ENCODE measurements at places on chromosomes 4 and X.

- DNase-seq, result no peak
These were observed 45.6 kb upstream of the BOD1L1 start for GRCh38 chr4:13673167-13673566.

DNA sequence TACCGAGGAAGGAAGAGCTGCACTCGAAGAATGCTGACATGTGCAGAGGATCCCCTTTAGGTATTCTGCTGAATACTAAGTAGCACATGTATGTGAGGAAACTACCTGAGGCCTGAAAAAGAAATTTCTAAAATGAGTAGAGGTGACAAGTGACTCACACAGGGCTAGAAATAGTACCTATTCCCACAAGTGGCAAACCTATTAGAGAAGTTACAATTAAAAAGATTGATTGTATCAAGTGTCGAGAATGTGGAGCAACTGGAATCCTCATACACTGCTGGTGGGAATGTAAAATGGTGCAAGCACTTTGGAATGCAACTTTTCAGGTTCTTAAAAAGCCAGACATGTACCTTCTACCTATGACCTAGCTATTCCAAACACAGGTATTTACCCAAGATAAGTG is 47.4 kb downstream of the CCSER1 start:
- no peak for DNase-seq

DNA sequence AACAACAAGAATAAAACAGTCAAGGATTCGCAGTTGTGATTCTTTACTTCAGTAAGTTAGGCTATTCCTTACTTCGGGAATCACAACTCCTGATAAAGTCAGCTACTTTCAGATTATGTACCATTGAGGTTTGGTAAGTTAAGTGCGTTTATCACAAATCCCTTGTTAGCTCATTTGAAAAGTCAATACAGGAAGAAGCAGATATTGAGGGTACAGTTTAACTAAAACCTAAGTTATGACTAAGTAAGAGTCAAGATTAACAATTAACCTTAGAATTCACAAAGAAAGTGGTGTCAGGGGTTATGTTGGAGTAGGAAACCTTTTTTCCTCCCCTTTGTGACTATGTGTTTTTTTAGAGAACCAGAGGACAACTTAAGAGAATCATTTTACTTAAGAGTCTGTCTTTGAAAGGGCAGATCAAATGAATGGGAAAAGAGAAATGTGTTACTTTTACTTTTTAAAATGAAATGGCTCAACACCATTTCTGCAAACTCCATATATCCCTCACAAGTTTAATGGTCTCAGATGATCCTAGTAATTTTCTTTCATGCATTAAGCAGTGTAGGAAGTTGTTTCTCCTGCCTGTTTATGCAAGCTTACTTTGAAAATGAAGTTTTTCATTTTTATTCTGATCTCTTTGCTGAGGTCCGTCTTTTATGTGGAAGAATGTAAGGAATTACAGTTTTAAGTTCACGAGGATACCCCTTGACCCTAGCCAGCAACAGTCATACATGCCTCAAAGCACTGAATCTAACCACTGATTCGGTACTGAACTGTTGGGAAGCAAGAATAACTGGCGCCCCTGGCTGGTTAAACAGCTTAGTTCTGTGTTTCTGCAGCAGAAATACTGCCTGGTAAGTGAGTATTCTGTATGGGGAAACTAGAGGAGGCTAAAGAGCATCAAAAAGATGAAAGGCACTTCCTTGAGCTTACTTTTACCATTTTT is 211.7 kb downstream of the SLC4A4 start:
- DNase-seq, result peak; percentile 37

- DNase-seq, result peak; percentile 60
These were observed at the start of gene LRPAP1 for GRCh38 chr4:3531879-3532750. LRPAP1 (minus strand) TSS chr4:3532422; CDS start chr4:3532412, 10 bp downstream.

DNA sequence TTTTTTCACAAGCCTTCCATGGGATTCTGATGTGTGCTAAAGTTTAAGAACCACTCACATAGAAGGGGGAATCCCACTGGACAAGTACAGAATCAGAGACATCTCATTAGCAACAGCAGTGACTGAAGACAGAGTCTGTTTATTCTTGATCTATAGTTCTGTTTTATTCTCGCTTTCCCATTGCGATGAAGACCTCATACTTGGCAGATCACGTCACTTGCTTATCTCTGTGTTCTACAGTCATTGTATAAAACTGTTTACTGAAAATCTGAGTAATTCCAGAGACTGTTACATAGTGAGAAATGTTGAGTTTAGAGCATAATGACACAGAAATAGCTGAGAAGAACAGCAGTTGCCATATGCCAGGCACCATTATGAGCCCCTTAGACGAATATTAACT is 185.5 kb downstream of the PTTG2 start:
- peak; percentile 89 for DNase-seq

DNA sequence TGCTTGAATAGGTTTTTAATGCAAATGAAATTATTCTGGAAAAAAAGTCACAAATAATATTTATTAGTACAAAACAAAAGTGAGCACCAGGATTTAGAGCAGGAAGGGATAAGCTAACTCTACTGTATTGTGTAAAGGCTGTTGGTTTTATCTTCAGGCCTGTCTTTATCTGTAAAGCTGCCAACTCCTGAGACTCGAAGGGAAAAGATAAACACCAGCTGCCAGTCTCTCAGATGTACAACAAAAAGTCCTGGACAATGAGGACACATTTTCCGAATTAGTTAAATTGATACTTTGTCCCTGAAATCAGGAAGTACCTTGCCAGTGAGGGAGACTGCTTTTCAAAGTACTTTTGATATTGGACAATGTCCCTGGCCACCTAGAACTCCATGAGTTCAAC is 8.8 kb downstream of the DDX60 start:
- no peak for DNase-seq

DNA sequence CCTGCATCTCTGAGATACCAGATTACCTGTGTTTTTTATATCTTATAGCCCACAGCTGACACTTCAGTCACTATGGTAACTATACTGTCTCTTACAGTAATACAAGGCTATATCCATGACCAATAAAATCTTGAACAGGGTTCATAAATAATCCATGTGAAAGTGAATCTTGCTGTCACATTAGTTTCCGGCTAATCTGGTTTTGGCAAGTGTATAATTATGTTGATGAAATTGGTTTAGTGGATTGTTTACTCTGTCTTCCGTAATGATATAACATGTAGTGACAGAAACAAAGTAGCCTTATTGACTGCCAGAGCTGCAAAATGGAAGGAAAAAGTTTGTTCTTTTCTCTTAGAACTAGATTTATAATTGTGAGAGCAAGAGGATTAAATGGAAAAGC is 686.6 kb upstream of the PABPC4L start:
- no peak for DNase-seq

DNA sequence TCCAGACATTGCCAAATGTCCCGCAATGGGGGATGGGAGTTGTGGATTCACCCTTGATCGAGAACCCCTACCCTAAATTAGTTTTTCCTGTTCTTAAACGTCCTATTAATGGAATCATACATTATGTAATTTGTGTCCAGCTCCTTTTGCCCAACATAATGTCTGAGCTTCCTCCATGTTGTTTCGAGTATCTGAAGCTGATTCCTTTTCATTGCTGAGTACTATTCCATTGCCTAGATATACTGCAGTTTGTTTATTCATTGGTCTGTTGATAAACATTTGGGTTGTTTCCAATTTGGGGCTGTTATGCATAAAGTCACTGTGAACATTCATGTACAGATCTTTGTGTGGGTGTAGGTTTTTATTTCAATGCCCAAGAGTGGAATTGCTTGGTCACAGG is 251.3 kb downstream of the BCOR start:
- no peak for DNase-seq

DNA sequence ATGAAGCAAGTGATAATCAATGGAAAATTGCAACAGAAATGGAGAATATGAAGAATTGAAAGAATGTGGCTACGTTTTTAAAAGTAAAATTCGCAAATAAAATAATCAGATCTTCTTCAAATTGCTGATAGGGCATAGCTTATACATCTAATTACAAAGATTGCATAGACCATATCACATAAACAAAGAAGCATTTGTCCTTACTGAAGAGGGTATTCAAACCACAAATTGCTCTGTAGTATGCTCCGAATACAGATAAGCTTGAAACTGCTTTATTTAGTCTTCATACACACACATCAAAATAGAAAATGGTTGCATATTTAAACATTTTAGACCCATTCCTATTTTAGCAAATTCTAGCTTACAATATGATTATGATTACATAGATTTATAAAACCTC is 206.7 kb upstream of the SLIT2 start:
- no peak for DNase-seq

GRCh38 chr4:24001486-24002329 is 111.9 kb upstream of the PPARGC1A start:
- no peak for DNase-seq

DNA sequence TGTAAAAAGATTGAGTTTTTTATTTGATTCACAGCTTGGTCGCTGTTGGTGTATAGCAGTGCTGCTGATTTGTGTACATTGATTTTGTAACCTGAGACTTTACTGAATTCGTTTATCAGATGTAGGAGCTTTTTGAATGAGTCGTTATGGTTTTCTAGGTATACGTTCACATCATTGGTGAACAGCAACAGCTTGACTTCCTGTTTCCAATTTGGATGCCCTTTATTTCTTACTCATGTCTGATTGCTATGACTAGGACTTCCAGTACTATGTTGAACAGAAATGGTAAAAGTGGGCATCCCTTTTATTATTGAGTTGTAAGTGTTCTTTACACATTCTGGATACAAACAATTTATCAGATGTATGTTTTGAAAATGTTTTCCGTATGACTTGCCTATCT is 76.0 kb downstream of the ADGRG4 start:
- DNase-seq, result no peak

- no peak for DNase-seq
These were observed 580 bp upstream of the PLS3 start for GRCh38 chrX:115560211-115560977.

DNA sequence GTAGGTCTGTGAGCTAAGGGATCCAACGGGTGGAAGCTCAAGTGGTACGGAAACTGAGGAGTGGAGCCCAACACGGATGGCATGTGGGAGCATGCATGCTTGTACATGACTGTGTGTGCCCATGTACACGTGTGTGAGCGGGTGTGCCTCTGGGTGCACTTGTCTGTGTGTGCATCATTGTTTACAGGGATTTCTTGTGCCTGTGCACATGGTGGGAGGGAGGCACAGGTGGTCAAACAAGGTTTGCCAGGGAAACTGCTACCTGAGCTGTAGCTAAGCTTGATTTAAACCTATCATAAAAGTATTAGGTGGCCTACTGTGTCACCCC is 122.5 kb upstream of the MAMLD1 start:
- DNase-seq, result no peak

- DNase-seq, result no peak
These were observed 133.7 kb downstream of the DCLK2 start for GRCh38 chr4:150211799-150212445.

DNA sequence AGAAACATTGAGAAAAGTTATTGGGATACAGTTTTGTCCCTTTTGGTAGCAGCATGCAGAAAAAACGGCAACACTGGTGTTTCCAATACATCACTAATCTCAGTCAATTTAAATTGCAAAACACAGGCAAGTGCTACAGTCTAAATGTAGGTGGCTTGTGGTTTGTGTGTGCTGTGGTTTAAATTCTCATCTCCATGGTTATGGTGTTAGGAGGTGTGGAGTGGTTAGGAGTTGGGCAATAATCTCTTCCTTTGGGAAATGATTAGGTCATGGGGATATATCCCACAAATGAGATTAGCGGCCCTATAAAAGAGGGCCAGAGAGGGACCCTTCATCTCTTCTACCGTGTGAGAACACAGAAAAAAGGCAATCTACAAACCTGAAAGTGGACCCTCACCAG is 1344.3 kb downstream of the ADGRL3 start:
- DNase-seq, result no peak

- DNase-seq, result no peak
These were observed 1194.6 kb downstream of the ADGRL3 start for GRCh38 chr4:62394766-62395165.

GRCh38 chrX:74540635-74541249 is 73.7 kb downstream of the RLIM start:
- DNase-seq, result no peak

DNA sequence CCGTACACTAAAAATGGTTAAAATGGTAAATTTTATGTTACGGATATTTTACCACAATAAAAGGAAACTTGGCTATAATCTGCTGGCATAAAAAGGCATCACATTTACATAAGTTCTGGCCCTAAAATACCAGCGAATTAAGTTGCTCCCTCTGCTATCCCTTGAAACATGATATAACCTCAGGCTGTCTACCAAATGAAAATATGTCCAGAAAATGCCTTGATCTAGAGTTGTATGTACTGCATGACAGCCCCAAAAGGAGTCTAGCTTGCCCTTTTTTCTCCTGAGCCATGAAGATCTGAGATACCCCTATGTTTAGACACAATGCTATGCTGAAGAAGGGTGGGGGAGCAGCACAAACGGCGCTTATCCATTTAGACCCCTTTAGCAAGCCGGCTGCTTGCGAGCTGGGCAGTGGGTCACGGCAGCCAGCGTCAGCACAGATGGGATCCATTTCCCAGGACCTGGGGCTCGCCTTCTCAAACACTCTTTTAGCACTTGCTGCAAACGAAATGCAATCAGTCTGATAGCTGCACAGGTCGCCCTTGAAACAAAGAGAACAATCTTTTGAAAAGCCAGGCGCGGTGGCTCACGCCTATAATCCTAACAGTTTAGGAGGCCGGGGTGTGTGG is 77.0 kb downstream of the AFAP1 start:
- no peak for DNase-seq

- DNase-seq, result no peak
These were observed 60.7 kb downstream of the GAB1 start for GRCh38 chr4:143397335-143397734.

GRCh38 chr4:38020386-38020785 is 60.2 kb downstream of the PTTG2 start:
- no peak for DNase-seq

DNA sequence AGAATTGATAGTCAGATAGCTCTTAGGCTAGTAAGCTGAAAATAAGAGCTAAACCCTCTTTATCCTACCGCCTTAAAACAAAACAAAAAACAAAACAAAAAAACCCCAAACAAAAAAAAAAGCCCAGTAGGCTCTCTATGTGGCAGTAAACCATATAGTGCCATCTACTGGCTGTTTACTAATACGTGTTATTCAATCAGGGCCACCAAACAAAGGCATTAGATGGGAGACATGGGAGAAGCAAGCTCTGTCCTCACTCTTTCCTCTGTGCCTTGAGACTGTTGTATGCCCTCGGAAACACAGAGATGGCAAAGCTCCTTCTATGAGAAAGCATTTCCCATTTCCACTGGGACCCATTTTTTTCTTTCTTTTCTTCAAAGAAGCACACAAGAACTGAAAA is 148.8 kb upstream of the MID1 start:
- no peak for DNase-seq

DNA sequence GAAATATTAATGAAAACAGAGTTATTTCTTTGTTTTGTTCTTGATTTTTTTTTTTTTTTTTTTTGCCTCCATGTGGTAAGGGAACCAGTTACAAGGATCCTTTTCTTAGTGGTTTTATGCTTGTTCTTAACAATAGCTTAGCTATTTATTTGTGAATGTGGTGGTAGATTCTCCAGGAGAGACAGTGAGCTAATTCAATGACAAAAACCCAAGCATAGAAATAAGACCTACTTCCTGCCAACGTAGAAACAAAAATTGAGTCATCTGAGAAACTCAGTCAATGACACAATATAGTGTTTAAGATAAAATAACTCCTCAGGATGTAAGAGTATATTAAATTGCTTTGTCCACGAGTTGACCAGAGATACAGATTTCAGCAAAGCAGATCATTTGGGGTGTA is 863.8 kb upstream of the PABPC4L start:
- DNase-seq, result no peak

GRCh38 chrX:44482575-44482974 is 60.1 kb downstream of the FUNDC1 start:
- DNase-seq, result no peak
